A549 (cell line): ENCODE measurements at places on chromosomes 12 and 14.

DNA sequence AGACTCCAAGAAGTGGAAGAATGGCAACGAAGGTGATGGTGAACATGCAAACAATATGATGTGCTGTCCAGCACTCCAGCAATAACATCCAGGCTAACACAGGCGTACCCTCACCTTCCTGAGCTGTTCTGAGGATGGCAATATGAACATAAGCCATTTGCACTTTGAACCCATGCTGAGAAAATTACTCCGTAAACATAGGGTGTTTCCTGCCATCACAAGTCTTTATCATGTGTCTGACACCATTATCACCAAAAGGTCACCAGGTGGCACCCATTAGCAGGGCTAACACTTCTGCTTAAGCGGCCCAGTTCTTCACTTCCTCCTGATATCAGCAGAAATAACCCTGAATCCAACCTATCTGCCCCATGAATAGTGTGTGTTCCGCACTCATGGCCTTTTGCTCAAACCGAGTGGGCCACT, 482.8 kb downstream of the MED13L start:
- peak; percentile 52 for DNase-seq

DNA sequence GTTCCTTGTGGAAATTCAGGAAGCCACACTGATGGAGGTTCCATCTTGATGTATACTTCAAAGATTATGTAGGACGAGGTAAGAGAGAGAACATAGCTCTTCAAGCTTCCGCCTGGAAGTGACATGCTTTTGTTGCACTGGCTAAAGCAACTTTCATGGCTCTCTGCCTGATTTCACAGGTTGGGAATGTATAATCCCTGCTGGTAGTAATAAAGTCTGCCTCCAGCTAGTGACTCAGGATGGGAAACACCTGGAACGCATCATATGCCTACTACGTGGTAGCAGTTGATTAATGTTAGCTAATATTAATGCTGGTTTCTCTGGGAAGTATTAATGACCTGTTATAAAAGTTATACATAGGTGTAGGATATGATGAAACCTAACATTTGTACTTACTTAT, 71.1 kb downstream of the PELI2 start:
- peak; percentile 61 for DNase-seq

DNA sequence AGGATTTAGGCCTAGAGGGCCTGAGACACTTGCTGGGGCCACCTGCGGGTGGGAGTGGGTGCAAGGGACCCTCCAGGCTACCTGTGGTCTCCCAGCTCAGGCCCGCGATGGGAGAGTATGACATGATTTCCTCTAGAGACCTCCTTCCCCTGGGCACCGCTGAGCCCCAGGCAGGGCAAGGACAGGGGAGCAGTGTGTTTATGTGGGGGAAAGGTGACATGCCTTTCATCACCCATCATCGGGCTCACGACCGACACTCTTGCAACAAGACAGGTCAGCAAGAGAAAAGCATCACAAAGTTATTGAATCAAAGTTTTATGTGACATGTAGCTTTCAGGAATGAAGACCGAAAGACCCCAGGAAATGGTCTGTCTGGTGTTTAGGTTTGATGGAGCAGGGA, 19.9 kb downstream of the SH2B3 start:
- no peak for DNase-seq

- DNase-seq: no peak
These were observed 25.1 kb upstream of the VPS33A start for GRCh38 chr12:122291431-122291830.

- no peak for DNase-seq
These were observed 201.7 kb downstream of the STXBP6 start for GRCh38 chr14:24848102-24848790.

DNA sequence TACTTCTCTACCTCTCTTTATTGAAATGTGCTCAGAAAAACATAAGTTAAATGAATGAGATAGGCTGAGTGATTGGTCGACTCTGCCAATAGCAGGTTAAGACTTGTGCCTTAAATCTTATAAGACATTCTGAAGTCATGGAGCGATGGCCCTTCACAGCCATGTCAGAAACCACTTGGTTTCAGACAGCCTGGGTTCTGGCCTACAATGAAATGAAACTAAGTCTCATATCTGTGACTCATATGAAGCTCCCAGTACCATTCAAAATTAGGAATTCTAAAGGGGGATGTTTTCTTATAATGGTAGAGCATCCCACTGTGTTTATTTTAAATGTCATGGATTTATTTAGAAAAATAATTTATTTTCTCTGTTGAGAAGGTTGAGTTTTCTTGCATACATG, 42.6 kb downstream of the PLXNC1 start:
- no peak for DNase-seq

DNA sequence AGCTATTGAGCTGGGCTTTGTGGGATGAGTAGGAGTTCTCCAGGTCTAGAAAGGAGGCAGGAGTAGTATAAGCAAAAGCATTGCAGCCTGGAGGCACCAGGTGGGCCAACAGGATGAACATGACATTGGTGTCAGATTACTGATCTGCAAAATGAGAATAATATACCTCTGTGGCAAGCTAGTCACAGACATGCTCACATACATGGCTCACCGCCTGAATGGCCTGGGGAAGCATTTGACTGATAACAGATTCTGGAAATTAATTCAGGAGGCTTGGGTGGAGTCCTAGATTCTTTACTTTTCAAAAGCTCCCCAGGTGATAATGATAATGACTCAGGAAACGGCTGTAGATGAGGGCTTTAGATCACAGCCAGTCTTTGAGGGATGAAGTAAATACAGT, 709 bp downstream of the TCL1B start:
- no peak for DNase-seq

DNA sequence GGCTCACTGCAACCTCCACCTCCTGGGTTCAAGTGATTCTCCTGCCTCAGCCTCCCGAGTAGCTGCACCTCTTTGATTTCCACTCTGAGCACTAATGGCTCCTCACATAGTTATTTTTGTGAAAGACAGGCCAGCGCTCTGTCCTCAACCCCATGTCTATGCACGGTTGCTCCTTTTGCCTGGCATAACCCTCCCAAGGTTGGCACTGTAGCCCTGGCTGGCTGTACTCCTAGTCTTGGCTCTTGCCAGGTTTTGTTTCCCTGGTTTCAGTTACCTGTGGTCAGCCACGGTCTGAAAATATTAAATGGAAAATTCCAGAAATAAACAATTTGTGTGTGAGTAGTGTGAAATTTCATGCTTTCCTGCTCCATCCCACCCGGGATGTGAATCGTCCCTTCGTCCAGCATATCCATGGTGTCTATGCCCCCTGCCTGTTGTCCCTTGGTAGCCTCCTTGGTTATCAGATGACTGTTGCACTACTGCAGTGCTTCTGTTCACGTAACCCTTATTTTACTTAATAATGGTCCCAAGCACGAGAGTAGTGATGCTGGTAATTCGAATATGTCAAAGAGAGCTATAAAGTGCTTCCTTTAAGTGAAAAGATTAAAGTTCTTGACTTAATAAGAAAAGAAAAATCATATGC, 12.3 kb upstream of the DCD start:
- DNase-seq: no peak

DNA sequence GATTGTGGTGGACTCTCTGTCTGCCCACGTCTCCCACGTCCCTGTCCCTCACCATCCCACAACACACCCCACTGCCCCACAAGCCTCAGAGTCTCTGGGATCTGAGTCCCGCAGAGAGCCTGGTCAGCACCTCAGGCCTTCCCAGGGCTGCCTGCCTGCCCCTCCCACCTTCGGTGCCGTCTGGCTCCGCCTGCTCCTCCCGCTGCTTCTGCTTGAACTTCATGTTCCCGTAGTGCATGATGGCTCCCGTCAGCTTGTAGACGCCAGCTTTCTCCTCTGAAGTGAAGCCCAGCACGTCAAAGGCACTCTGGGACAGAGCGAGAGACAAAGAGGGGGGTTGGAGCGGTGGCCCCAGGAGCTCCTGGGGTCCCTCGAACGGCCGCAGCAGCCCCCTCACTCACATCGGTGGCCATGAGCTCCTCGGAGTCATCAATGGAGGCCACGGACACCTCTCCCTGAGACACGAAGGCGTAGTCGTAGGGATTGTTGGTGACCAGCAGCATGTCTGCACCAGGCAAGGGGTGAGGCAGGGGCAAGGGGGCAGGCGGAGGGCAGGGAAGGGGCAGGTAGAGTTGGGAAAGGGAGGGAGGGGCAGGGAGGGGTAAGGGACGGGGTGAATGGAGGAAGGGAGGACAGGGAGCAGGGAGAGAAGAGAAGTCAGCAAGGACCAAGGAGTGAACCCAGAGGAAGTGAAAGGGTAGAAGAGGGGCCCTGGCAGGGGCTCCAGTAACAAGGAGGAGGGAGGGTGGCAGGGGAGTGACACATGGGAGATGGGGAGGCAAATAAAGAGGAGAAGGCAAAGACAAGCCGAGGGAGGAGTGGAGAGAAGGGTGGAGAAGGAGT, 5.6 kb downstream of the MYH6 start:
- no peak for DNase-seq

DNA sequence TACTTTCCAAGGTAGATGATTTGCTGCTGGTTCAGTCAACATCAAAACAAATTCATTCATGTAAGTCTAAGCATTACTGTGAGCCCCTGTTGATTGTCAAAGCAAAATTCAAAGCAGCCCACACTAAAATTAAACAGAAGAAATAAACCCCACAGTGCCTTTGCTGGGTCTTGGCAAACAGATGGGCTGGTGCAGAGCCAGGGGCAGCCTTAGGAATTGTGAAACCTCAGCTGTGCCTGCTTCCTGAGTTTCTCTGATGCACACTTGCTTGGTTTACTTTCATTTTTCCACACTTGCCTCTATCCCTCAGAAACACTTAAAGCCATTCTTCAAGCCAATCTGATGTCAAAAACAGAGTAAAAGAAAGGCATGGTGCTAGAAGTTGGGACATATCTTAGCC, 6.6 kb upstream of the PLEKHG7 start:
- no peak for DNase-seq

GRCh38 chr14:68606176-68606575, 186.7 kb downstream of the ZFP36L1 start:
- DNase-seq: no peak

DNA sequence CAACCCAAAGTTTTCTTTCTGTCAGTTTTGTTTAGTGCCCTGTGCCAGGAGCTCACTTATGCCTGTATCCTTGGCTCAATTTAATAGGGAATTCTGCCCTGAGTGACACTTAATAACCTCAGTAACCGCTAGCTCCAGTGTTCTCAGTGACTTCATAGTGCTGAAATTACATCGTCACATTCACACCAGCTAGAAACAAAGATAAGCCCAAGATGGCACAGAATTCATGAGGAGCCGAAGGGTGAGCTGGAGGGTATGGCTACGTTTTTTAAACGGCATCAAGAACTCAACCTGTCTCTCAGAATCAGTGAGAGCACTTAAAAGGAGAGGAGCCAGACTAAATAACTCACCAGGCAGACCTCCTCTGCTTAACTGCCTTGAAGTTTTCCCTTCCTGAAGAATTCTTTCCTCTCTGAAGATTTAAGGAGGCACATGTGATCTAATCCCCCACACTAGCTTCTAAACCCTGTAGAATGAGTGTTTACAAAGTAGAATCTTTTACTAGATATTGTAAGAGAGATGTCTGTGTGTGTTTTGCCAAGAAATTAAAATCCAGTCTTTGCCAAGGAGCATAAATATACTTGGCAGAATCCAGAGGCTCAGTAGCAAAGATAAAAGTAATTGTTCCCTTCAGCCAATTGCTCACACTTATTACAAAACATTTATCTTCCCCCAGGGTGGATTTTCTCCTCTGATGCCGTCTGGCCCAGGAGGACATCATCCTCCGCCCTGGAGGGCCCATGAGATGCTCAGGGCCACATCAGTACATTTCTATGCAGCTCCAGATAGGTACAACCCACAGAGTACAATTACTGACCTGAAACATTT, 37.3 kb downstream of the PTGER2 start:
- no peak for DNase-seq

GRCh38 chr14:91385697-91386096, 31.9 kb downstream of the CCDC88C start:
- DNase-seq: no peak
